Esophagus muscularis mucosa (tissue), 4 donors: ENCODE measurements at places on chromosomes 1 and 21.

GRCh38 chr1:119631433-119632102, 16.5 kb downstream of the ZNF697 start:
- DNase-seq: peak; percentile 96

DNA sequence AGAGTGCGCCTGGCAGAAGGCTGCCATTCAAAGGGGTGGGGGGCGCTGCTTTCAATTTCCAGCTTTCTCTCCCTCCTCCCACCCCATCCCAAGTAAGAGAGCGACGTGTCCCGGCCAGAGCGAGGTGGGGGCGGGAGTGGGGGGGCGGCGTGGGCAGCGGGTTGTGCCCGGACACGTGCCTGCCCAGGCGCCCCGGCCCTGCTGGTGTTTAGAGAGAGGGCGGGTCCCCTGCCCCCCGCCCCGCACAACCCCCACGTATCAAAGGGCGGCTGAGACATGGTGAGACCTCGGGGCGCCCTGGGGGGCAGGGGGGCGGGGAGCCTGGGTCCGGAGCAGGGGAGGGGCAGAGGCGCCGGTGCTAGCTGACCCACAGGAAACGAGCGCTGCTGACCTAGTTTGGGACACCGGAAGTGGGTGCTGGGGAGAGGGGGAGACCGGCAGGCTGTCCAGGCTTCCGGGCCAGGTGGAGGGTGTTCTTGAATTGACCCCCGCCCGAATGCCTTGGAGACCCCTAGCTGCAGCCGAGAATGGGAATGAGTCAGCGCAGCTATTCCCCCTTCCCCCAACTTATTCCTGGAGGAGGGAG, 1.3 kb downstream of the ZBTB7B start:
- DNase-seq: no peak

DNA sequence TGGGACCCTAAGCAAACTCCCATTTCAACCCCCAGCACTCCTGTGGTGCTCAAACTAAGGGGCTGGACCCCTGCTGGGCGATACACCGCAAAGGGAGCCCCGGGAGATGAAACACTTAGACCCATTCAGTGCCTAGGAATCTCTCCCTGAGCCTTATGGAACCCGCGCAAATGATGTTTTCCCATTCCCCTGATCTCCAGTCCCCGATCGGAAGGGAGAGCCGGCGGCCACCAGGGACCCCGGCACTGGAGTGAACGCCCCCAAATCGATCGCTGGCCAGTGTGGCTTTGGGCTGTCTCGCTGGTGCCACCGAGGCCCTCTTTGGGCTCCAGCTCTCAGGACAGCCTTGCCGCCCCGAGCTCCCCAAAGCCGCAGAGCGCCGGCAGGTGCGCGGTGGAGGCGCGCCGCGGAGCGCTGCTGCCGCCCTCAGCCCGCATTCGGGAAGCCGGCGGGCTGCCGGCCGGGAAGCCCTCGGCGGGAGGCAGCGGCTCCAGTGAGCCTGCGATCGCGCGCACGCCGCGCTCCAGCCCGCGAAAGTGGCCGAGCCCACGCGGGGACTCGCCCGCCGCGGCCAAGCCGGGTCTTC, 1.1 kb downstream of the PLXNA2 start:
- no peak for DNase-seq

- DNase-seq: no peak
These were observed 45.5 kb downstream of the GIPC2 start for GRCh38 chr1:78091215-78091813.

GRCh38 chr1:197249324-197249723, 18.7 kb upstream of the CRB1 start:
- no peak for DNase-seq

- DNase-seq: no peak
These were observed 19.9 kb downstream of the MYOM3 start for GRCh38 chr1:24091971-24092482.

- no peak for DNase-seq
These were observed 620.8 kb downstream of the MATN1 start for GRCh38 chr1:30102605-30103004.

- no peak for DNase-seq
These were observed 19.9 kb downstream of the ACOT11 start for GRCh38 chr1:54567961-54568360.

GRCh38 chr1:27928216-27928954, 6.4 kb upstream of the SMPDL3B start:
- no peak for DNase-seq

GRCh38 chr1:212655668-212656440, 43.8 kb downstream of the BATF3 start:
- DNase-seq: peak; percentile 84

DNA sequence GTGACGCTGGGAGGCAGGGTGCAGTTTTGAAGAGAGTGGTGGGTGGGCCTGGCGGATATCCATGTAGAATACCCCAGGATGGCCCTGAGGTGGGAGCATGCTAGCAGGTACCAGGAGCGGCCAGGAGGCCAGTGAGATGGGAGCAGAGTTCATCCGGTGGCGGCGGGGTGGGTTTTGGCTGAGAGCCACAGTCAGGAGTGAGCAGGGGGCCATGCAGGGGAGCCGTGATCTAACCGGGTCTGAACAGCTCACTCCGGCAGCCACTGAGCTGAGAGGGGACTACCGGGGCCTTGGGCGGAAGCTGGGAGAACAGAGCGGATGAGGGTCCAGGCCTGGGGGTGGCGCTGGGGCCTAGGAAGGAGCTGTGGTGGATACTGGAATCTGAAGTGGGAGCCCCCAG, 47.6 kb upstream of the LRP8 start:
- no peak for DNase-seq

DNA sequence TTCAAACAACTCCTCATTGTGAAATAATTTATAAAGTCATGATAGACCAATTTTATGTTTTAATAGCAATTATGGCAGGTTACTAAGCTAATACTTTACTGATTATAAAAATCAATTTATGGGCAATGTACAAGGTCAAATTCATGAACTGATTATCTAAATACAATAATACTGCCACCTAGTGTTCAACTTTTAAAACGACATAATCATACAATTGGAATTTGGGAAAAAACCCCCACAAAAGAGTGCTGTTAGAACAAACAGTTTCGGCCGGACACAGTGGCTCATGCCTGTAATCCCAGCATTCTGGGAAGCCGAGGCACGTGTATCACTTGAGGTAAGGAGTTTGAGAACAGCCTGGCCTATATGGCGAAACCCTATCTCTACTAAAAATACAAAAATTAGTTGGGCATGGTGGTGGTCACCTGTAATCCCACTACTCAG, 14.0 kb downstream of the GTF2B start:
- no peak for DNase-seq

DNA sequence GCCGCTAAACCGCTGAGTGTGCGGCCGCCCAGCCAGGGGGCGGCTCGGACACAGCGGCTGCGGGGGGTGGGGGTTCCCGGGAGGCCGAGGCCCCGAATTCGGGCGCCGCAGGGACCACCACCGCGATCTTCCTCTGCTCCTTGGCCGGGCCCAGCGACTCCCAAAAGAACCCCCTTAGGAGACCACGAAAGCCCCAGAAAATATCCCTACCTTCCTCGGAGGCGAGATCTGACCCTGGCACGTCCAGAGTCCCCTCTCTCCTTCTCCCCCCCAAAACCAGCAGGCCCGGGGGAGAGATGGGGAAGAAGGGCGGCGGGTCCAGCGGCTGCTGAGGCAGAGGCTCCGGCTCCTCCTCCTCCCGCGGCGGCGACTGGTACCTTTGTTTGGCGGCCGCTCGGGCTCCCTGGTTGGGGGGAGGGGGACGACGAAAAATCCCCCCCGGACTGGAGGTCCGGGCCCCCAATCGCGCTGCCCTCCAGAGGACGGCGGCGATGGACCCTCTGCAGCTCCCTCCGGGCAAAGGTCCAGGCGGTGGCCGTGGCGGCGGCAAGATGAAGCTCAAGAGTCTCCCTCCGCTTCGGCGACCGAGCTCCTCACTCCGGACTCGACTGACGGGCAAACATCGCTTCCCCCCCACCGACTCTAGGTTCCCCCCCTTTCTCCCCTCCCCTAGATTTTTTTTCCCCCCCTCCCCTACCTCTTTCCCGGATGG, at the start of gene ARID4B:
ARID4B (minus strand) TSS at position 621 of the 712 bp plus-strand sequence. CDS start 1,260 bp downstream, outside the sequence.
- no peak for DNase-seq

- DNase-seq: no peak
These were observed 9.2 kb downstream of the GIPC2 start for GRCh38 chr1:78054972-78055371.
